ENCODE measurements at places on chromosomes 3 and 15.
A peak's percentile ranks its signal among the peaks of the same experiment; 100 is the strongest.

GRCh38 chr15:86555939-86556338 is 476.3 kb downstream of the AGBL1 start:
- DNase-seq, result no peak

- peak; percentile 59 for DNase-seq
These were observed 14.6 kb downstream of the XIRP1 start for GRCh38 chr3:39177708-39178332.

DNA sequence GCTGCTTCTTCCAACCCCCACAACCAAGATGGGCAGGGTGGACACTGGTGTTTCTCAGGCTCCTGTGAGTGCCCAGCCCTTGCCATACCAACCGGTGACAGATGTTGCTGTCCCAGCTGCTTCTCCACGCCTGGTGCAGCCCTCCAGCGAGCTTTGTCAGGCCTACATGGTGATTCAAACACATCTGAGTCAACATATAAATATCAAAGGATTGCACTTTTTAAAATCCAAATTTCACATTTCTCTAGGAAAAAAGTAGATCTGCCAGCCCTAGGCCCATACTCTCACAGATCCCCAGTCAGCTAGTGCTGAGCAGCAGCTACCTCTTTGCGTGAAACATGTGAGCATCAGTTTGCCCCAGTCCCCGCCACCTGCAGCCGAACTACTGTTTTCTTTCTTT is 52.7 kb downstream of the RPN1 start:
- DNase-seq, result no peak

GRCh38 chr3:189584645-189585044 is 46.5 kb upstream of the TP63 start:
- no peak for DNase-seq

GRCh38 chr3:56629451-56629850 is 53.6 kb downstream of the TASOR start:
- DNase-seq, result no peak

DNA sequence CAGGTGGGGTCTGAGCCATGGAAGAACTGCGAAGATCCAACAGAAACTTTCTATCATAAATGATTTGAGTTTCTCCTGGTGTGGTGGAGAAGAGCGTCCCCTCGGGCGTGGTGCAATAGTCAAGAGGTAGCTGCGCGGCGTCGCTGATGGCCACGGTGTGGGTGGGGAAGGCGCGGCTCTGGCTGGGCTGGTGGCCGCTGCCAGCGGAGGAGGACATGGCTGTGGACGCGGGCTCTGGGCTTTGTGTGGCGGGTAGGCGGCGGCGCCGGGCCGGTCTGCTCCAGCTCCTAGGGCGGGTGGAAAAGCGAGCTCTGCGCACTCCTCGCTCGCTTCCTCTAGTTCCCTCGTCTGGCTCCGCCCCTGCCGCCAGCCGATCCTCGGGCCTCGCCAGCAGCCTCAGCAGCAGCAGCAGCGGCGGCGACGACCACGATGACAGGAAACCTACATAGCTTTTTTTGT is 5.9 kb downstream of the STARD9 start:
- DNase-seq, result no peak

GRCh38 chr3:76943058-76943457 is 96.8 kb upstream of the ROBO2 start:
- no peak for DNase-seq

DNA sequence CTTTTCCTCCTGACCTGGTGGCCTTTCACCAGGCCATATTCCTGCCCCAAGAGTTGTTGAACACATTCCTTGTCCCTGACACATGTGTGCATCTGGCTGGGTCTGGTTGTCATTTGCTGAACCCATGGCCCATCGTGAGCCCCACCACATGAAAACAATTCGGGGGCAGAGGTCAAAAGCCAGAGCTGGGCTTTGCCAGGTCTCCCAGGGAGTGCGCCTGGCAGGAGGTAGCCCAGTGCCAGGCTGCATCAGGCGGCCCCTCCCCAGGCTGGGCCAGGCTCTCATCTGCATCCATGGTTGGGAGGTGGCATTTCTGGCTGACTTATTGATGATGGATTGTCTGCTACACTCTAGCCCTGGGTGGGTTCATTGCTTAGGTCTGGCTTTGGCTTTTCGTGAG is 30.9 kb downstream of the SPSB4 start:
- DNase-seq, result no peak

GRCh38 chr15:36347272-36347858 is 232.1 kb upstream of the CDIN1 start:
- no peak for DNase-seq

GRCh38 chr15:80607287-80607980 is 87.7 kb upstream of the ABHD17C start:
- no peak for DNase-seq

DNA sequence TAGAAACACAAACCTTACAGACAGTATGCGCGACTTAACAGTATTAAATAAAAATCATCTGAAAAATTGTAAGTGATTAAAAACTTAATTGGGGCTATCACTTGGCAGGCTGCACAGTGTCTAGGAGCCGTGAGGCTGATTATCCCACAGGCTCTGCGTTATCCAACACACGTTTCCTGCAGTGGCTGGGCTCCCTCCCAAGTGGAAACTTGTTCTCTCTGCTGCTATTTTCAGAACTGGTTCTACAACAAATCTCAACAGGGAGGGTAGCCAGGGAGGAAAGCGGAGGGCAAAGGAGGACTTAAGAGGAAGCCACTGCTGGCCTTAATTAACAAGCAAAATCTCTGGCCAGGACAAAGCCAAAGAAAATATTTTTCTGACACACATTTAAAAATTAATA is 555.2 kb downstream of the MAGI1 start:
- DNase-seq, result no peak

- DNase-seq, result peak; percentile 83
These were observed 894 bp upstream of the CCNL1 start for GRCh38 chr3:157160658-157161424.

DNA sequence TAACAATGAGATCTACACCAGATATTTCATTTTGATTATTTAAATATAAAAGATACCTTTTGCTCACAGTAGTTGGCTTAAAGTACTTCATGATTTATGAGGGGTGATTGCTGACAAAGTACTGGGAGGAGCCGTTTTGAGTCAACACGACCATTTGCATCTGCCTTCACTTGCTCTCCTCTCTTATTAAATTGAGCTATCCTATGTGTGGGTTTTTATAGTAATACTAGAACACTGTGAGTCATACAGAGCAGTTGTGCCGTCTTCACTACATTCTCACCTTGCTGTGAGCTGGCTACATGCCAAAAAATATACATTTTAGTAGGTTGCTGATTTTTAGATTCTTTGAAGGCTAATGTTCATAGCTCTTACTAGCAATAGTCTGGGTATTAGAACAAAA is 161.2 kb downstream of the ALCAM start:
- no peak for DNase-seq

GRCh38 chr3:194431554-194431953 is 32.5 kb upstream of the GP5 start:
- no peak for DNase-seq

- no peak for DNase-seq
These were observed 172.1 kb downstream of the POLR2M start for GRCh38 chr15:57878573-57878972.

- DNase-seq, result no peak
These were observed 21.4 kb downstream of the IL20RB start for GRCh38 chr3:136979204-136979603.

GRCh38 chr15:100107606-100108225 is 234.1 kb downstream of the ADAMTS17 start:
- no peak for DNase-seq

DNA sequence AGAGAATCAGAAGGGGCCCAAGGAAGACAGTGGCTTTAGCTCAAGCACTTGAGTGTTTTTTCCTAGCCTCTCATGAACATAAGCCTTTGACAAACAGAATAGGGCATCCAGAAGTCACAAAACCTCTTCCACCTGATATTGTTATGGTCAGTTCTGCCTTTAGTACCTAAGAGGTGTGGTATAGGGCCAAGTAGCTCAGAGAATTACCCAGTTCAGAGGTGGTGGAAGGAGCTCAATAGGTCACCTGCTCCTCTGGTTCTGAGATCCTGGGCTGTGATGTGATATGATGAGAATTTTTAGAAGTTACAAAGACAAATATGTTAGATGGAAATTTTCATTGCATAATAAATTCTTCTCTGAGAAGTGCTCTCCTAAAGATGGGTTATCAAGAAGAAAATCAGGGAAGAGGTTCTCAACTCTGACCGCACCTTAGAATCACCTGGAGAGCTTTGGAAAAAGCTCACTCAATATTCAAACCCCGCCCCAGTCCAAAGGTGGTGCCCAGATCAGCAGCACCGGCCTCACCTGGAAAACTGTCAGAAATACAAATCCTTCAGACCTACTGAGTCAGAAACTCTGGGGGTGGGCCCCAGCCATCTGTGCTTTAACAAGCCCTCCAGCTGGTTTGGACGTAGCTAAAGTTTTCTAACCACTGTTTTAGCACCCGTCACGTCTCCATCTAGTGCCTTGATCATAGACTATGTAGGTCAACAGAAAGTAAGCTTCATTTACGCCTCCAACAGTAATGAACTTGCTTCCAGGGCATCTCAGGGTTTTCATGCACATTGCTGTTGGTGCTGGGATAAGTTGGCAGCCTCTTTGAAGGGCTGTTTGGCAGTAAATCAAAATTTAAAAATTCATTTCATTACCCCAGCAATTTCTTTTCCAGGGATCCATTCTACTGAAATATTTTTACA is 101.3 kb downstream of the MYH15 start:
- no peak for DNase-seq

GRCh38 chr3:119598410-119599098 is 869 bp downstream of the PLA1A start:
- DNase-seq, result no peak

- peak; percentile 73 for DNase-seq
These were observed 10.4 kb upstream of the SEMA4B start for GRCh38 chr15:90190606-90191343.

DNA sequence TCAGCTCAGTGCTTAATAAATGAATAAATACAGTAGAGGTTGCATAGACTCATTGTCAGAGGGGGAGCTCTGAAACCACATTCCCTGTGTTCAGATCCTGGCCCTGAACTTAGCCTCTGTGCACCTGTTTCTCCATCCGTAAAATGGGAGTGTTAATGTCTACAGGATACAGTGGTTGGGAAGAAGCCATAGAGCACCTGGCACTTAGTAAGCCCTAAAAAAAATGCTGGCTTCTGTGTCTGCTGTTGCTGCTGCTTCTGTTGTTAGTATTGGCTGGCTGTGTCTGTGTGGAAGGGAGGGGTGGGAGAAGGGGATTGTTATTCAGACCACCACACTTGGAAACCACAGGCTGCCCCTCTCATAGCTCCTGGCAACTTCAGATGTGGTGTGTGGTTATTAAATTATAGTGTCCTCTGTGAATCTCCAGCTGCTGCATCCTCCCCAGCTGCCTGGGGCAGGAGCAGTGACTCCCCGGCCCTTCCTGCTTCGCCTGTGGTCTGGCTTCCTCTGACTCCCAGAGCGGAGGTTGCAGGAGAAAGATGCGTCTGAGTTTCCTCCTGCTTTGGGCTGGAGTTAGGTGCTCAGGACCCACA is 31.0 kb downstream of the FGD5 start:
- no peak for DNase-seq

DNA sequence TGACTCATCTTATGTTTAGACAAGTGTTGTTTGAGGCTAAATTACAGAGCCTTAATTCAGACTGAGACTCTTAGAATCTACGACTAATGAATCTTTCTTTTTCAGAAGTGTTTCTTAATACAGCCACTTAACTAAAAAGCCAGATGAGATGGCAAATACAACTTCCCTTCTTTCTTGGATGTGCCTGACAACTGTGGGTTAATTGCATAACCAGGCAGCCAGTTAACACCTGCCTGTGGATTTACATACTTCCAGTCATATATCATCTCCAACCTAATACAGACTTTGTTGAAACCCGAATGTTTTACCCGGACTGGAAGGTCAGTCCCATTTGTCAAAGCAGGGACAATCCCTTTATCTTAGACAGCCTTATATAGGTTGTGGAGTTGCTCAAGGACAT is 297.6 kb downstream of the VPS13C start:
- DNase-seq, result no peak

GRCh38 chr15:73146419-73146818 is 94.2 kb downstream of the NEO1 start:
- DNase-seq, result no peak

GRCh38 chr3:43155464-43156121 is 49.7 kb upstream of the POMGNT2 start:
- DNase-seq, result no peak

- no peak for DNase-seq
These were observed 50.4 kb downstream of the BOC start for GRCh38 chr3:113261626-113262303.

DNA sequence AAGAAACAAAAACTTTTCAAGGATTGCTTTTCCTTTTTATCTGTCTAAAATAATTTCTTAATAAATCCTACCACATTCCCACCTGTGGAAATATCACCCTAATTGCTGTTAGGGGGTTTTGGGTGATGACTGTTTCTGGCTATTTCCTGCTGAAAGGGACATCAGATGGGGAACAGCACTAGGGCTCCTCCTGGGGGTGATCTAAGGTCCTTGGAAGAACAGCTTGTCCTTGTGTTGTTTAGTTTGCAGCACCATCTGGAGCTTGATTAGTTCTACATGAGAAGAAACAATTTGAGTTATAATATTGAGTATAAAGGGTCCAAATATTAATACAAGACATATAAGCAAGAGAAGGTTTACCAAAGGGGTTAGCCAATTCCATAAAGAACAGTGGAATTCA is 18.7 kb downstream of the OR5H15 start:
- DNase-seq, result no peak

- DNase-seq, result no peak
These were observed 135.6 kb downstream of the ALCAM start for GRCh38 chr3:105502333-105502732.

DNA sequence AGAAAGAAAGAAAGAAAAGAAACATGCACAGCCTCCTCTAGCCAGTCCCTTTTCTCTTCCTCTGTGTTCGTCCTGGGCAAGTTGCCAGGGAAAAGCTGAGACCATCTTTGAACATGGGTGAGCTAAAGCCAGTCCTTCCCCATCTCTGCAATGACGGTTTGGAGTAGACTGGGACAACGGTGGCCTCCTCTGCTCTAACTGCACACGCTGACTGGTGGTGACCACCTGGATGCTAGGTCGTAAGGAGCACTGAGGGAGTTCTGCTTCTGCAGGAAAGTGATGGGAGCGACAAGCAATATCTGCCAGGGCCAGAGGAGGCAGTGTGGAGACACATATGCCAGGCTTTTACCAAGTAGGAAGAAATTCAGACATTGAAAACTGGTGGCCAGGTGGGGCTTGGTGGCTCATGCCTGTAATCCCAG is 111.7 kb downstream of the NUP210 start:
- DNase-seq, result no peak

DNA sequence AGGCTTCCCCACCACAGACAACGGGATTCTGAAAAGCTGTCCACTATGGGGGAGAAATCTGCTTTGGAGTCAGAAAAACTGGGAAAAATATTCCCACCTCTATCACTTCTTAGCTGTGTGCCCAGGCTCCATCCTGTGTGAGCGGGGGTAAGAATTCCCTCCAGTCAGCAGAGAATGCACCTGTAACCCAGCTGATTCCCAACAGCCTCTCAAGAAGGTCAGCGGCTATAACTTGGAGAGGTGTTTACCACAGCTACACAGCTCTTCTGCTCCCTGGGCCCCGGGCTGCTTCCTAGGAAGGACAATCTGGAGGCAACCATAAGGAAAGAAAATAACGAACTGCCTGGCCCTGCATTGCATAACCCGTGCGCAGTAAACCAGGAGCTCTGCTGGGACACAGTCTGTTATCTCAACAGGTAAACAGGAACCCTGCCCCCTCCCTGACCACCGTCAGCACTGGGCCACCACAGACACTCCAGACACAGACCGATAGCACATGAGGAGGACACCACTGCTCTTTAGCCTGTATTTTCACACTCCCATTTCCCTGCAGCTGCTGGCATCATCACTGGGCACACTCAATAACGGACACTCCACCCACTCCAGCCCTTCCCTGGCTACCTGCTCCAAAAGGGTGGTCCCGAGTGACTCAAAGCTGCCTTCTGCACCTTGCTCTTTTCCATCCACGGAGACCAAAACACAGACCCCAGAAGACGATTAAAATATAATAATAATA is 2.1 kb downstream of the RAB43 start:
- no peak for DNase-seq

All from hematopoietic multipotent progenitor cell treated with erythropoietin and hydrocortisone succinate and interleukin-3 and kit ligand, for 17 days (in vitro differentiated cells).